ENCODE measurements at places on chromosomes 7 and 10.

GRCh38 chr7:66507764-66508296 lies 120.9 kb upstream of the KCTD7 start:
- DNase-seq: no peak

GRCh38 chr10:109931163-109931562 lies 7.9 kb upstream of the XPNPEP1 start:
- peak; percentile 80 for DNase-seq

DNA sequence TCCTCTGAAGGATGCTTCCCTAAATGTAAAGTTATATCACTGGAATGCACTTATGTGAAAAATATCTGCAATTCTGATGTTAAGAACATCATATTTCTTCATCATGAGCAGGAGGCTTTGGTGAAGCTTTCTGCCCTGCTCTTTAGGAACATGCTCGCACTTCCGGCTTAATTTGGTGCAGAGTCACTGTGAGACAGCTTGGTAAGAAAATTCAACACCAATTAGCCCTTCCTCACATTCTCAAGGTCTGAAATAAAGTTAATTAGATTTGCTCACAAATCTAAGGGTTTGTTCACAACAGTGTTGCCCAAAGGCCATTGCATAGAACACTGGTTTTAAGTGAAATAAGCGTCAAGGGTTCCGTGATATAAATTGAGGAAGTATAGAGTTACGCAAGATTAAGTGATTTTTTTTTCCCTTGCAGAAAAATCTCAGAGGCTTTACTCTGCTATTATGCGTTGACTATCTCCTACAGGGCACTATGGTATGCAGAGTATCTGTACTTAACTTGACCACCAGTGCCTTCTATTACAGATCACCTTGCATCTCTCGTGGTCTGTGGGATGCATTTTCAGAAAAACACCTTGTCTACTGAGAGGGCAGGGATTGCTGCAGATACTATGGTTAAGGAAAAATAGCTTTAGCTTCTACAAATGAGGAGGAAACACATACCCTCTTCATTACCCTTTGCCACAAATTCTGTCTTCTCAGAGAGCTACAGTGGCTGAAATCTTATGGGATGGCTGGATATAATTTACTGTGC lies 953.9 kb downstream of the TYW1 start:
- no peak for DNase-seq

DNA sequence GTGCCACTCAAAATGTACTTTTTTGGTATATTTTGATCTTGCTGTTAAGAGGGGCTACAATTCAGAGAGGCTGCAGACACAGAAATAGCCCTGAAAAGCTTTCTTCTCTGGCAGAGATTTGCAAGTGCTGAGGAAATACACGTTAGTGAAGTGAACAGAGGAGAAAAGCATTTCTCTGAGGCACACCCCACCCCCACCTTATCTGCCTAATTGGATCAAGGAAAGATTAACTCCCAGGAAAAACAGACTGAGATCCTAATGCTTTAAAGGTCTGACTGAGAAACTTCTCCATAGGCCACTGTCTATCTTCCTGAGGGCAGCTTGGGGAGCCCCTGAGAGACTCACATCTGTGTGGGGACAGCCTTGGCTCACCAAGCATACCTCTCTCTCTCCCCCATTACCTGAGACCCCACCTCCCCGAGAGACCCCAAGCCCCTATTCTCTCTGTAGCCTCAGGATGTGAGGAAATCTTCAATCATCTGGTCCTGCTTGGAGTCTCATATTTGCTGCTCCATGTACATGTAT lies 14.8 kb upstream of the AKR1C3 start:
- DNase-seq: no peak

DNA sequence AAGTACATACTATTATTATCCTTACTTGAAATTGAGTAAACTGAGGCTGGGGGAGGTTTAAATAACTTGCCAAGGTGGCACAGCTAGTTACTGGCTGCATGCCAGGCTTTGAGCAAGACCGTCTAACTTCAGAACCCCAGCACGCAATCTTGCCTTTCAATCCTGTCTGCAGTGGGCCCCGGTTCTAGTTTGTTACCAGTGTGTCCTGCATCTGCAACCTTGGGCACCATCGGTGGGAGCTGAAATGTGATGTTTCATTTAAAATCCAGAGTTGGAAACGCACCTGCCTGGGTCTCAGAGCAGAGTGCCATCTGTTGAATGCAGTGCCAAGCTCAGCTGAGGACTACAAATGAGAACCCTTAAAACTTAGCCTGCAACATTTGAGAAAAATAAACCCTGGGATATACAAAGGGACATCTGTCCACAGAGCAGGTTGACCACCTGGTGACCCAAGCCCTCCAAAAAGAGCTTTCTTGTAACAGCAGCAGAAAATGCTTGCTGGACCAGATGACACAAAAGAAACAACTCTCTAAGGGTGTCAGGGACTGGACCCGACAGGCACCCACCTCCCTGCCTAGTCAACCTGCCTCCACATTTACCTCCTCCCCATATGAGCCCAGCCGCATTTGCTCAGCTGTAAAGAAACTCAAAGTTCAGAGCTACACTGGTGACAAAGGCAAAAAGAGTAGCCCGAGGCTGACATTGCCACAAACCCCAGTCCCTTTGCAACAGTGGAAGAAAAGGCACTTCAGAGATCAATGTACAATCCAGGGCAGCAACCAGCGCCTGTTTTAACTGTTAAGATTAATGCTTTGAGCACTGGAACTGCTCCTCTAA lies 1.7 kb downstream of the SH3PXD2A start:
- no peak for DNase-seq

DNA sequence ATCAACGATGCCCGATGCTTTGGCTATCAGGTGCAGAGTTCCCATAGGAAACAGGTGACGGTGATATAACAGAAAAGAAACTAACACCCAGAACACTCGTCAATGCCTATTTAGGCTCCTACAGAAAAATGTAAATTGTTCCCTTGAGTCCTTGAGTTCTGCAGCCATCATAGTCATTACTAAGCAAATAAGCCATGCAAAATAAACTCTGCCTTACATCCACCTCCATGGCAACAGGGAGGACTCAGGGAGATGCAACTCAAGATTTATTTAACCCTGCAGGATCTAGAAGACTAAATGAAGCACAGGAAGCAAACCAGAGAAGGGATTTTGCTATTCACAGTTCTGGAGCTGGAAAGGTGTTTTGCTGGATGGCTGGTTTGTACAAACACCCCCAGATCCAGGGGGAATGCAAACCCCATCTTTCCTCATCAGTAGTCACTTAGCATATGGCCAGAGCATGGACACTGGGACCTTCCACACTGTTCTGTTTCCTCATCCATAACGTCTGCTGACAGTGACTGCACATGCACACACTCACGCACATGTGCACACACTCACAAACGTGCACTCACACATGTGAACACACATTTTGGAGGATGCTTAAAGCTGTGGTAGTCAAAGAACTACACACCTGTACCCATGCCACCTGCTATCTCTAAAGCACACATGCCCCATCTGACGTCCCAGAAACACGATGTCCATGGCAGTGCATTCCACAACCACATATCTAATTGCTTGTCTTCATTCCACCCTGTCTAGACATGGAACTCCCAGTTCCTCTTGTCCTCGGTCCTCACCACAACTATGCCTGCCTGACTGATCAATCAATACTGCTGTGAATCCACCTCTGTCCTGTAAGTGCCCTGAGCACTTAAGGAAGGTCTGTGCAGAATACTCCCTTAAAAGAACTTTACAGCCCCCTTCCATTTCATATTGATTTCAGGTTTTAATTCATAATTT lies 178.2 kb downstream of the COBL start:
- no peak for DNase-seq

GRCh38 chr10:49617121-49618020 lies 3.5 kb downstream of the CHAT start:
- DNase-seq: no peak

DNA sequence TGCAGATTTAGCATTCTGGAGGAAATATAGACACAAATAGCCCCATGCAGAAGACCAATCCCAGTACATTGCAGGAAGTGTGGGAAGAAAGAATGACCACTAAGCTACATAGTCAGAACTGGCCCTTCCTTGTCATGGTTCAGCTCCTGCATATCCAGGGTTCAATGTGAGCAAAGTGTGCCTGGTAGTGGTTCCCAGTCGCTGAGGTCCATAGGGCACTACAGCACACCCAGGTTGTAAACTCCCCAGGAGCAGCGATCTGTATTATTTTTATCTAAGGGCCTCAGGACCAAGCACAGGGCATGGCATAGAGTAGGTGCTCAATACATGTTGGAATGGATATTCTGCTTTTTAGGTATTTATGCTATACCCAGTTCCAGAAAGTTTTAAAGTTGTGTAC lies 114.4 kb downstream of the RTKN2 start:
- DNase-seq: no peak

GRCh38 chr10:132866601-132867381 lies 75.6 kb downstream of the CFAP46 start:
- peak; percentile 46 for DNase-seq

DNA sequence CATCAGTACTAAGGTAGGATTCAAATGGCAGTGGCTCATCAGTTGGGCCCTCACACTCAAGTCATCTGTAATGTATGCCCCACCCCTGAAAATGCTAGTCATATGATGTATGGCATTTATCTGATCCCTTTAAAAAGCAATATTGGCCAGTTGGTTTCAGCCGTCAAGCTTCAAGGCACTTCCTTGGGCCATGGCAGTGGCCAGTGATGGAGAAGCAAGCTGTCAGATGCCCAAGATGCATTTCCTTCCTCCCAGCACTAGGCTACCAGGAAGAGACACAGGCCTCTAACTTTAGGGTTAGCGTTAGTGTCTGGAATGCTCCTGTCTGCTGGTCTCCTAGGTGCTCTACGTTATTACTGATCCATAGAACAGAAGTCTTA lies 64.1 kb downstream of the PIK3AP1 start:
- no peak for DNase-seq

- no peak for DNase-seq
Observed at GRCh38 chr10:3141351-3142005, 31.1 kb downstream of the PITRM1 start.

- no peak for DNase-seq
Observed at GRCh38 chr10:73228247-73228646, 18.8 kb downstream of the DNAJC9 start.

DNA sequence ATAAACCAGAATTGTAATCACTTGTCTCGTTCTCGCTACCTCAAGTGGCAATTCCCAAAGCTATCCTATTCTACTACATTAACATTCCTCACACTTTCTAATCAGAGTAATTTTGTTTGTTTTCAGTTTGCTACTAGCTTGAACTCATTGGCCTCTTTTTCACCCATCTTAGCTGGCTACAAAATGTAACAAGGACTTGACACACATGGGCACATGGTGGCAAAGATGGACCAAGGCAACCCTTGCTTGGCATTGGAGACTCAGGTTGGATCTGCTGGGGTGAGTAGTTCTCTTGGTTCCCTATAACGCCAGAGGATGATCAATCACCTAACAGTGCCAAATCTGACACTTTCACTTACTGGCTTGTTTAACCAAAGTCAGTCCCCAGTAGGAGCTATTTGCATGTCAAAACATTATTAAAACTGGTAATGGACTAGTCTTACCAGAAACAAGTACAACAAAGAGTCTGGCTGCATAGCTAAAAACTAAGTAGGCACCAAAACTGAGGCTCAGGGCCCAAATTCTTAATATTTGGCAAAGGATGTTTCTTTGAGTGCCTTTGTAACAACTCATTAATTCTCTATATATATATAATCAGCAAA lies 1.9 kb downstream of the USP6NL start:
- no peak for DNase-seq

DNA sequence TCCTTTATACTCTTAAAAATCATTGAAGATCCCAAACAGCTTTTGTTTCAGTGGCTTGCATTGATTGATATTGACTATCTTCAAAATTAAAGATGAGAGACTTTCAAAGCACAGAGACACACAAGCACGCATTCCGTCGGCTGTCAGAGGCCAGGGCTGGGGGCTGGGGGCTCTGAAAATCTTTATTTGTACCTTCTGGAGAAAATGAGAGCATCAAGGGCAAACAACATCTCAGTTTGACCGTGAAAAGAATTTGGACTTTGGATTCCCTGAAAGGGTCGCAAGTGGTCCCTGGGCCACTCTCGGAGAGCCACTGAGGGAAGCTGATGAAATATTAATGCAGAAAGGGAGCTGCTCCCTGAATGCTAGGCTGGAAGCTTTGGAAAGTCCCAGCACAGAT lies 96.4 kb downstream of the CHST15 start:
- DNase-seq: no peak

- no peak for DNase-seq
Observed at GRCh38 chr10:82762641-82763040, 887.6 kb downstream of the NRG3 start.

- DNase-seq: no peak
Observed at GRCh38 chr7:64880322-64881297, 22.5 kb upstream of the ZNF273 start.

GRCh38 chr10:63103971-63104409 lies 29.1 kb upstream of the NRBF2 start:
- no peak for DNase-seq

GRCh38 chr7:120876922-120877321 lies 19.0 kb upstream of the TSPAN12 start:
- DNase-seq: no peak

DNA sequence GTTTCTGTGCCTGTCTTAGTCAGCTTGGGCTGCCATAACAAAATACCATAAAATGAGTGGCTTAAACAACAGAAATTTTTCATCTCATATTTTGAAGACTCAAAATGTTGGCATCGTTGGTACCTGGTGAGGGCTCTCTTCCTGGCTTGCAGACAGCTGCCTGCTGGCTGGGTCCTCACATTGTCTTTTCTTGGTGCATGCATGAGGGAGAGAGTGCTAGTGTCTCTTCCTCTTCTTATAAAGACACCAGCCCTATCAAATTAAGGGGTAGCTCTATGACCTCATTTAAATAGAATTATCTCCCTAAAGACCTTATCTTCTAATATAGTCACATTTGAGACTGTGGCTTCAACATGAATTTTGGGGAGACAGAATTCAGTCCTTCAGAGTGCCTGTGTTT lies 39.9 kb downstream of the ST8SIA6 start:
- DNase-seq: no peak

GRCh38 chr10:8502573-8502972 lies 448.1 kb downstream of the GATA3 start:
- DNase-seq: no peak

- DNase-seq: no peak
Observed at GRCh38 chr7:114856625-114857024, 65.3 kb upstream of the MDFIC start.

- DNase-seq: no peak
Observed at GRCh38 chr10:113485736-113486135, 67.1 kb upstream of the HABP2 start.

- DNase-seq: no peak
Observed at GRCh38 chr7:13821152-13821787, 168.2 kb downstream of the ETV1 start.

- no peak for DNase-seq
Observed at GRCh38 chr10:105579112-105579511, 938.0 kb downstream of the SORCS3 start.

GRCh38 chr7:47937065-47937687 lies 11.1 kb downstream of the PKD1L1 start:
- no peak for DNase-seq

GRCh38 chr7:113197274-113197673 lies 78.9 kb upstream of the SMIM30 start:
- DNase-seq: no peak

- DNase-seq: no peak
Observed at GRCh38 chr7:25907731-25908130, 244.3 kb upstream of the NFE2L3 start.

- DNase-seq: no peak
Observed at GRCh38 chr10:133162178-133162909, 2.3 kb downstream of the KNDC1 start.
